Fibroblast of upper back skin (primary cell): ENCODE measurements at places on chromosomes 4 and X.

- peak; percentile 91 for DNase-seq
Measured at GRCh38 chr4:128516301-128516969, 228.8 kb upstream of the PGRMC2 start.

- DNase-seq = peak; percentile 32
Measured at GRCh38 chrX:65671966-65672365, 4.5 kb downstream of the MSN start.

GRCh38 chrX:115251458-115252233 lies 17.8 kb upstream of the LRCH2 start:
- no peak for DNase-seq

- DNase-seq = peak; percentile 46
Measured at GRCh38 chr4:153538487-153539357, 72.6 kb downstream of the TMEM131L start.

DNA sequence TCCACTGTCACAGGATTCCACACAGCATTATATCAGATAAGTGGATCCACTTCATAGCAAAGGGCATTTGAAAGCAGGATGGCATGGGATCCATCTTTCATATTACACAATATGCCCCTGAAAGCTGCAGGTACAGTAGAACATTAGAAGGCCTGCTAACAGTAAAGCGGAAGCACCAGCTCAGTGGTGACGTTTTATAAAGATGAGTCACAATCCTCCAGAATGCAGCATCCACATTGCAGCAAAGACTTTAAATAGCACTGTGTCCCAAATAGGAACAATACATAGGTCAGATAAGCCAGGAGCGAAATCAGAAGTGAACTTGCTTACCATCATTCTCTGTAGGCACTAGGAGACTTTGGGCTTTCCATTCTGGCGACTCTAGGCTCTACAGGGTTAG lies 609.5 kb upstream of the FAT1 start:
- no peak for DNase-seq

DNA sequence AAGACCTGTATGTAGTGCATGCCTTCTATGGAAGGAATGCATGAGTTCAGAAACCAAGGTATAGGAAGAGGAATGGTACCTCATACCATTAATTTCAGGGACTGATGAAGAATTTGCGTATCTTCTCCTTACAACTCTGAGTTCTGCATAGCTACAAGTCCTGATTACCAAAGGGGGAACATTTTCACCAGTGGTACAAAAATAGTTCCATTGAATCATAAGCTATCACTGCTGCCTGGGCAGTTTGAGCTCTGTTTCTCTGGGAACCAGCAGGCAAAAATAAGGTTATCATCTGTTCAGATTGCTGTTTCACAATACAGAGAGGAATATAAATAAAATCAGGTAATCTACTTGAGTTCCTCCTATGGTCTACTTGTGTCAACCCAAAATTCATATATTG lies 77.9 kb upstream of the GNPDA2 start:
- no peak for DNase-seq

DNA sequence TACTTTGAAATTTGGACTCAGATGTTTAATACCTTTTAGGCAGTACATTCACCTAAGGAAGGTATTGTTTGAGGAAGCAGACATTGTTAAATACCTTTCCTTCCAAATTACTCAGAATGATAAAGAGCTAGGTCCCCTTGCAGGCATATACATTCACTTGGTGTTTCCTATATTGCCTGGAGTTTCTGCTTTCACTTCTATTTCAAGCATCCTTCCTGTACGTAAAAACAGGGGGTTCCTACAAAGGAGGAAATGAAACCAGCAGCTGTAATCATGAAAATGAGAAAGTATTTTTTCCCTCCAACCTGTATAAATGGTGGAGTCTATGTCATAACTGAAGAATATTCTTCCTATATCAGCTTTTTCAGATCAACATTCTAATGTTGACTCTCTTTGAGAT lies 90.4 kb upstream of the RASGEF1B start:
- no peak for DNase-seq

DNA sequence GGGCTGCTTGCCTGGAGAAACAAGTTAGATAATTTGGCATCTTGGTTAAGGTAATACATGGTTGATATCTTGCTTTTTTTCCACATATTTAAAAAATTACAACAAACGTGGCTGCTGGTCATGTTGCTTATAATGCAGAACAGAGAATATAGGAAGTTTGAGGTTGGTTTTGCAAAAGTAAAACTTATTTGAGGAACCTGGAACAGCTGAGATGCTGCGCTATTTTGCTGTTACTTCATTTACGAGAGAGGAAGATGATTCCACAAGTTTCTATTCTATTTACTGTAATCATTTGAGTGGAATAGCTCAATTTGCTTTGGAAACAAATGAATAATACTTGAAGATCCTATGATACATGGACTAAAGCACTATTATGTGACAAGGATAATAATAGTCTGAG lies 118.9 kb downstream of the TMA16 start:
- no peak for DNase-seq

- DNase-seq = no peak
Measured at GRCh38 chr4:101348995-101349800, 1.9 kb upstream of the PPP3CA start.

- DNase-seq = peak; percentile 83
Measured at GRCh38 chrX:150100261-150100660, 162.0 kb upstream of the EOLA2 start.

GRCh38 chrX:31074522-31074921 lies 2.7 kb upstream of the FTHL17 start:
- no peak for DNase-seq

DNA sequence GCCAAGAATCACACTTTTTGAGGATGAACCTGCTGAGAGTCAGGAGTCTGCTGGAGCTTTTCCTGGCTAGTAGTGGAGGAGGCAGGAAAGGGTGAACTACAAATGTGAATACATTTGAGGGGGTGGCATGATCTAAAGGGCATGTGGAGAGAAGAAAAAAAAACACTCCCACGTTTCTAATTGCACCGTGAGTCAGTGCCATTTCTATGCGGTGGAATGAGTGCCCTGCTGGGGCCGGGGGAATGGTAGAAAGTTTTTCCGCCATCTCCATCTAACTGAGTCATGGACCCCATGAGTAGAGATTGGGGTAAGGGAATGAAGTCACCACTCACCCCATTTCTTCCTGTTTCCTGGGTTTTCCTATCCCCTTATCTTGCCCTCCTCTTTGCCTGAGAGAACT lies 19.8 kb downstream of the BEX3 start:
- DNase-seq = no peak

DNA sequence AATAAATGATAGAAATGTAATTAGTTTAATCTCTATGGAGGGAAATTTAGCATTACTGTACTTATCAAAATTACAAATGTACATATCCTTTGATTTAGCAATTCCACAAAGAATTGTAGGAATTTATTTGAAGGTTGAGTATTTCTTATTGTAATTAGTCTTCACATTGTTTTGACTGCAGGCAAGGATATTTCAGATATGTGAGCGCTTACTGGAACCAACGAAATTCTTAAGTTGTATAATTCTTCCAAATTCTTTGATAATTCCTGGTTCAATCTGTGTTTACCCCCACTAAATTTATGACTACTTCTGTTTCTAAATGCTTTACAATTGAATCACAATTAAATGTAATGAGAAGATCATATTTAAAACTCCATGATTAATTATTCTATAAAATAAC lies 26.9 kb upstream of the WWC2 start:
- DNase-seq = peak; percentile 32

DNA sequence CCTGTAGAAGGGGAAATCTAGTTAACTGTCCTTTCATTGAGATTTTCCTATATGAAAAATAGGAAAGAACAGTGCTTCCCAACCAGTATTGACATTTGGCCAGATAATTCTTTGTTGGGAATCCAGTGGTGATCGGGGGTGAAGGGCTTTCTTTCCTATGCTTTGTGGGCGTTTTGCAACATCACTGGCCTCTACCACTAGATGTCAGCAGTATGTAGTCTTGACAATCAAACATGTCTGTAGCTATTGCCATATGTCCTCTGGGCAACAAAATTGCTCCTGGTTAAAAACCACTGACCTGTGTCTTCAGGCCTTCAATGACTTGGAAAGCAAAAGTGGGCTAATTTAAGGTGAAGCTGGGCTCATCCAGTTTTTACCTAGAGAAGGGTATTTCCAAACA lies 658.5 kb downstream of the DACH2 start:
- DNase-seq = no peak

GRCh38 chr4:108336076-108336475 lies 167.3 kb upstream of the LEF1 start:
- DNase-seq = peak; percentile 90

- DNase-seq = no peak
Measured at GRCh38 chr4:77911091-77911490, 48.5 kb downstream of the MRPL1 start.

DNA sequence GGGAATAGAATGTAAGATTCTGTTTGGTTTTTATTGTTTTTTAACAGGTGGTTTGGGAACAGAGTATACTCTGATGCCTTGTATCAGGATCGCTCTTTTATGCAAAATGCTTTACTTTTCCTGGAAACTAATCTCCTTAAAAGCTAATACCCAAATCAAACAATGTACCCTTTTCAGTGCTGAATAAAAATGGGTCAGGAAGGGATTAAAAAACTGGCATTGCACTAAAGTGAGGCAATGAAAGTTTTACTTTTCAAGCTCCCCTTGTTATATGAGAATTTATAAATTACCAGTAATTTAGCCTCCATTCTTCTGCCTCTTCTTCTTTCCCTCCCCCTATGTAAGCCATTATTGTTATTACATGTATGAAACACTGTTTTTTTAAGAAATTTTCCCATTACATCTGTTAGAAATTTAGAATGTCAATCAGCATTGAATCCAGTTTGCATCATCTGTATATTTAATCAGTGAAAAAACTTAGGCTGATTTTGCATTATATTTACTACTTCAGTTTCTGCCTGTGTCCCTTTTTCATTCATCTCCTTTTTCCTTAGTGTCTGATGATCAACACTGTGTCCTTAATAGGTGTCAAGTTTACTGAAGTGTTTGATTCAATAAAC lies 89.7 kb upstream of the NPNT start:
- no peak for DNase-seq

GRCh38 chr4:112321776-112322684 lies 24.9 kb downstream of the ALPK1 start:
- DNase-seq = peak; percentile 50

DNA sequence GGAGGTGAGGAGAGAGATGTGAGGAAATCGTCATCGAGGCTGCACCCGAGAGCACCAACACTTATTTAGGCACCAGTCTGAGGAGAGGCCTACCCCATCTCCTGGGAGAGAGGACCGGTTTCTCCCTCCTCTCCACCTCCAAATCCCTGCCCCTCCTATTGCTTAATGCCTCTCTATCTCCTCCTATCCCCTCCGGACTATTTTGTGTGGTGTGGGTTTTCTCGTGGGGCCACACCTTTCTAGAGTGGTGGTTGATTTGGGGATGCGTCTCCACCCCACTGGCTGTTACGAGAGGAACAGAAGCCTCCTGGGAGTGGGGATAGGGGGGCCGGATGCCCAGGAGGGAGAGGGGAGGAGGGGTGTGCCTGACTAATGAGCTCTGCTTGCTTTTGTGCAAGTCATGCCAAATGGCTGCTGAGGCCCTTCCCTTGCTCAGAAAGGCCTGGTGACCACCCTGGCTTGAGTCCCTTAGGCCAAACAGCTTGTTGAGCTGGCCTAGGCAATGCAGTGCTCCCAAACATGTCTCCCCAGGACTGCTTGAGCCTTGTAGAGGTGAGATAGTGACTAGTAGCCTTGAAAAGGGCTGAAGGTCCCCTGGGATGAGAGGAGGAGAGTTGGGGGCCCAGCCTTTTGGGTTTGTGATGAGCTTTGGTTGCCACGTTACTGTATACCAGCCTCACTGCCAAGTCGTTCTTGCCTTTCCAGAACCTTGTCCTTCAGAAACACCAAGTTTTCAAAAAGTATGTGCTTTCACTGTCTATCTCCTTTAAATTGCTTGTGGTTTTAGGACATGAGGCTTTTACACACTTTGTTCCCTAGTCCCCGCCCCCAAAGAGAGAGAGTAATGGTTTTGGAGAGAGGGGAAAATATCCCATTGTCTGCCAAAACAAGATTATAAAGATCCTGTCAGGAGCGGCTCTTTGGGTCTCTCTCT lies 1.2 kb downstream of the MSN start:
- DNase-seq = peak; percentile 82

- peak; percentile 56 for DNase-seq
Measured at GRCh38 chr4:153611679-153612078, 72.4 kb upstream of the TLR2 start.

- DNase-seq = peak; percentile 48
Measured at GRCh38 chrX:15242899-15243555, 26.9 kb downstream of the ASB9 start.

- peak; percentile 81 for DNase-seq
Measured at GRCh38 chr4:145278341-145279121, 98.1 kb upstream of the OTUD4 start.

GRCh38 chr4:140102421-140102820 lies 51.6 kb downstream of the MAML3 start:
- DNase-seq = peak; percentile 60

DNA sequence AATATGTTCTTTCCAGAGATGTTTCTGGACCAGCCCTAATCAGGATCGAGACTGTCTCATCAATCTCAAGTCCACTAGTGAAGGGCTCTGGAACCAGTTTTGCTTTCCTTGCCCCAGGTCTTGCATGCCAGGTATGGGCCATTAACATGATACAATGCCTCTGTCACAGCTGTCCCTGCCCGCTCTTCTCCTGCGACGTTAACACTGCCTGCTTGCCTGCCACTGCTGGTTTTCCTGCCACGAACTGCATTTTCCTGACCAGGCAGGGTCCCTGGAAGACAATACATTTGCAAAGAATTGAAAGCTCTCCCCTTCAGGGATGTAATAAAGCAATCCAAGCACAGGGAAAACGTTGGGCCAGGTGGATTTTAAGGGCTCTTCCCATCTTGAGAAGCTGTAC lies 200.3 kb downstream of the MID1 start:
- no peak for DNase-seq

DNA sequence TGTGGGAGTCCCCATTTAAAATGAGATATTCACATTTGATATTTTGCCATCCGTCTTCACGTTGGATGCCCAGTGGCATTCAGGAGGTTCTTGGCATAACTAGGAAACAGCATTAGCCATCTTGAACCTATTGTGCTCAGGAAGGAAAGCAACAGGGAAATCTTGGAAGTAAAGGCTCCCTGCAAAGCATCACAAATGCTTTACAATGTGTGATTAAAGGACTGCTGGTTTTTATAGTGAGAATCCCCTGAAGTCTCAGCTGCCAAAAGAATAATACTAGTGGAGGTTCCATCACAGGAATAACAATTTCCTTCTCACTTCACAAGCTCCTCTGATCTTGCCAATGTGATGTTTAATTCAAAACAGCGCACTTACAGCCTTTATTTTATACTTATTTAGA lies 49.7 kb upstream of the NPNT start:
- no peak for DNase-seq

- DNase-seq = no peak
Measured at GRCh38 chr4:172232966-172233365, 419.8 kb downstream of the GALNTL6 start.

DNA sequence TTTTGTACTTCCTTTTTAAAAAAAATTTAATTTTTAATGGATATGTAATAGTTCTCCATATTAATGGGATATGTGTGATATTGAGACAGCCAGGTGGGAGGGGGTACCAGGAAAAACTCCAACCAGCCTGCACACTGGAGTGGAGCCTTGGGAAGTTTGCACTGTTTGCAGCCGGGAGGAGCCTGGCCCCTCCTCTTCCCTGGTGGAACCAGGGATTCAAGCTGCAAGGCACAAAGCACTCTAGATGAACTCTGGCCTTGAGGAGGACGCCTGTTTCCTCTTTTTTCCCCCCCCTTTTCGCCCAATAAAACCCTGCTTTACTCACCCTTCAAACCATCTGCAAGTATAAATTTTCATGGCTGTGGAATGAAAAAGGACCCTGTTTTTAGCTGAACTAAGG lies 48.2 kb upstream of the GC start:
- no peak for DNase-seq
